ENCODE measurements at places on chromosomes 16 and 17.

DNA sequence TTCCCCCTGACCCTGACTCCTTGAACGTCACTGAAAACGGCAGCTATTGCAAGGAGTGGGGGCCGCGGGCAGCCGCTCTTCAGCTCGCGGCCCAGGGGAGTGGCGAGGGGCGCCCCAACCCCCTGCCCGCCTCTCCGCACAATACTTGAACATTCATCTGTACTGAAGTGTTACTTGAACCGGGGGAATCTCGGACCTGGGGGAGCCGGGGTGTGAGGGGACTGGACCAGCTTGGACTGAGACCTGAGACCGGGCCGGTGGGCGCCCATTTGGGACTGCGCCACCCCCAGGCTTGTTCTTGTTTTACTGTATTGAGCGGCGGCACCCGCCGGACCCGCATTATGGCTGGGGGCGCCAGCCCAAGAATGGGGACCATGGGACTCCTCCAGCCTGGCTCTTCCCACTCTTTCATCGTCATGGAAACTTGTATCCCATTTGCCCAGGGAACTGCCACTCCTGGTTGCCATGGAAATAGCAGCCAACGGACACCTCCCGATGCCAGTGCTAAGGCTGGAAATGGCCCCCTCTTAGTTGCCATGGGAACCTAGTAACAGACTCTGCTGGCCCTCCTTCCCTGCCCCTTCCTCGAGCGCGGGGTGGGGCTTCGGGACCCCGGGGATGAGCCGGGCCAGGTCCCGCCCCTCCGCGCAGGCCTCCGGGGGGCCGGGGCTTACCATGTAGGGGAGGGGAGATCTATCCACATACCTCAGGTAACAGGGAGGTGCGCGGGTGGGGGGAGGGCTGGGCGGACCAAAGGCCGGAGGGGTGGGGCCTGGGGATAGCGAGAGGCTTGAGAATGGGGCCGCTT is 805 bp upstream of the ORAI3 start:
- peak; percentile 93 for DNase-seq

- peak; percentile 98 for DNase-seq
Observed at GRCh38 chr16:69073181-69073702, 32.2 kb upstream of the HAS3 start.

DNA sequence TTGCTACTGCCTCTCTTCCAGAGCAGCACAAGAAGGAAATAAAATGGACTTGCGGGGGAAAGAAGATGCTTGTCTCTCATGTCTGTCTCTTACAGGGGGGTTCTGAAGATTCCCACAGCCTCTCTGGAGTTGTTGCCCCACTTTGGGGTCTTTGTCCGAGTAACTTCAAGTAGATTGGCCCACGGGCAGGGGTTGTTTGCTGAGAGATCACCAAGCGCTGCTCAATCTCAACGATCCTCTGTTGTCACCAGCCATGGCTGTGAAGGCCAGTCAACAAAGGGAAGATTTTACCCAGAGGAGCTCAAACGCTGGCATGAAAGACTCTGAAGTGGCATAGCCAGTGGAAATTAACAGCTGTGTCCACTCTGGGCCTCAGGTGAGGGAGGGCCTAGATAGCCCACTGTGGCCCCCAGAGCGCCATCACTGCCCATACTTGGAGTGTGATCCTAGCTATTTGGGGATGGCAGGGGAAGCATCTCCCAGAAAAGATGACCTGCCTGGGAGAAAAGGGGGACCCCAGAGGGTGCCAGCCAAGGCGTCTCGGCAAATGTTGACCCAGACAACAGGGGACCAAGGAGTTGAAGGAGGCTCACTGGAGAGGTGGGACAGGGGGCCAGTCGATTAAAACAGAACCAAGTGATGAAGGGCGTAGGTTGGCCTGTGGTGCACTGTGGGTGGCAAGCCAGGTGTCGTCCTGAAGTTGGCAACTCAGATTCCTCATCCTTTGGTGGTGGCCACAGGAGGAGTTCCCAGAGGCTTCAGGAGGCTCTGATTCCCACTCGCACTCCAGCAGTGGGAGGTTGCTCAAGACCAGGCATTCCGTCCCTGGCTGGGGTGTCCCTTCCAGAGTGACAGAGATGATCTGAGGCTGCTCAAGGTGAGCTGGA is 28.0 kb downstream of the SLC13A5 start:
- DNase-seq = no peak

GRCh38 chr17:27329146-27329805 is 35.4 kb downstream of the WSB1 start:
- no peak for DNase-seq

DNA sequence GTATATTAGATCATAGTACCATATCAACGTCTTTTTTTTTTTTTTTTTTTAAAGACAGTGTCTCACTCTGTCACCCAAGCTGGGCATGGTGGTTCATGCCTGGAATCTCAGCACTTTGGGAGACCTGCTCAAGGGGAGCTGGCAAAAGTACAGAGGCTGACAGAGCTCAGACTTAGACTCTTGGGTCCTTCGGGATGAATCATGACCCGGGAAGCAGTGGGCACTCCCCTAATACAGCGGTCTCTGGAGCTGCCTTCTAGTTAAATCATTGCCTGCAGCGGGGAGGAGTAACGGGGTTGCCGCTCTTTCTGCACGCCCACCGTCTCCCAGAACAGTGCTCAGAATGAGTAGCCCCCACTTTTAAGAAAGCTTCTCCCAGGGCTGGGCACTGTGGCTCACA is 174.4 kb downstream of the CPPED1 start:
- DNase-seq = no peak

GRCh38 chr17:1888741-1889140 is 58.9 kb downstream of the RPA1 start:
- DNase-seq = no peak

- no peak for DNase-seq
Observed at GRCh38 chr16:57935904-57936303, 35.0 kb downstream of the CNGB1 start.

GRCh38 chr17:15154618-15155017 is 110.5 kb downstream of the PMP22 start:
- DNase-seq = peak; percentile 1

DNA sequence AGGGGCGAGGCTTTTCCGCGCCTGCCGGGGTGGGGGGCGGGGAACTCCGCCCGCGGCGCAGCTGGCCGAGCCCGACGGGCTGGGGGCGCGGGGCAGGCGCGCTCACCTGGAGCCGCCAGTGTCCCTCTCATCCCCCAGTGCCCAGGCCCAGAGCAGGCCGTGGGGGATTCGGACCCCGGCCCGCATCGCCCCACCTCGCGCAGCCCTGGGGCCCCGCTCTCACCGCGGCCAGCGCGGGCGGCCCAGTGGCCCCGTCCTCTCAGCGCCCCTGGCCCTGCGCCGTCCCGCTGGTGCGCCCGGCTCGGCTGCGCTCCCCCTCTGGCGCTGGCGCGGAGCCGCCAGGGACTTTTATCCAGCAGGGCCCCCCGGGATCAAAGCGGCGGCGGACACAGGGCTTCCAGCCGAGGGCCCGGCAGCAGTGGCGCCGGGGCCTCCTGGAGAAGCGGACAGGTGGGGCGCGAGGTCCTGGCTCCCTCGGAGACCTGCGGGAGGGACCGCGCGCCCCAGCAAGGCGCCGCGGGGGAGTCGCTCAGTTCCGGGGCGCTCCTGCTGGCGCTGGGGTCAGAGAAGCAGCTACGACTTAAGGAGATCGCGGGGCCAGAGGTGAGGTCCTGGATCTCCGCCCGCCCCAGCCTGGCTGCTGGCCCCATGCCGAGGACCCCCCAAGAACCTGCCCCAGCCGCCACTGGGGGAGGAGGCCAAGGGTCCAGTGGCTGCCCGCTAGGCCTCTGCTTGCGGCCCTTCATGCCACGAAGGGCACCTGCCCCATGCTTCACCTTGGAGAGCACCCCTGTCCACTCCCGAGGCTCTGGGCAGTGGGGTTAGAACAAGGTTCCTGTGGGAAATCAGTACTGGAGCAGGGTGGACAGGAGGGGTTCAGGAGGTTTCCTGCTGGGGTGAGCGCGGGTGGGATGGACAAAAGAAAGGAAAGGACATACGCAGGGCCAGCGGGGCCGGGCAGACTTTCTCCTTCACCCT is 823 bp upstream of the NOTUM start:
- no peak for DNase-seq

DNA sequence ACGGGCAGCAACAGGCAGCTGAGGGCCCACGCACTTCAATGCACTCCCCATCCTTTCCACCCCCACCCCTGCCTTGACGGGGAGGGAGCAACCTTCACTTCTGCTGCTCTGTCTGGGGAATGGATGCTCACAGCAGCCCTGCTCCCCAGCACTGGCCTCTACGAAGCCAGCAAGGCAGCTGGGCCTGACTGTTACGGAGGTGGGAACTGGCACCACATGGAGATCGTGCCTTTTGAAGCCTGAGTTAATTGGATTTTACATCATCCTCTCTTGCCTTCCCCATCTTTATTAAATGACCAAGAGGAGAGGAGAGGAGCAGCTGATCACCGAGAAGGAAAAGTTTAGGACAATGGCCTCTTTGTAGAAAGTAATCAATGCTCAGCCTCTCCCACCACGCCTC is 187.0 kb upstream of the RPL38 start:
- DNase-seq = no peak

DNA sequence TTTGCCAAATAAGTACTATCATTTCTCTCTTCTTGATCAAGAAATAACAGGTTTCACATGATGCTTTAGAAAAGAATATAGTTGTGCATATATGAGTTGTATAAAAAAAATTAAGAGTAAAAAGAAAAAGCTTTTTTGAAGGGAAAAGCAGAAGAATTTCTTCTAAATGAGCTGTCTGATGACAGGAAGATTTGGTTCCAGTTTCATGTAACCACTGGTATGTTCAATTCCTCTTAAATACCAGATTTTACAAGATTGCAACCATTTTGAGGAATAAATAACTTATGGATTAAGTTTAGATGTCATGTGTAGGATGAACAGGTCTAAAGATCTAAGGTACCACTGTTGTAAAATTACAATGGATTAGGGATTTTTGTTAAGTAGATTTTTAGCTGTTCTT is 45.0 kb downstream of the VMP1 start:
- no peak for DNase-seq

- peak; percentile 93 for DNase-seq
Observed at GRCh38 chr16:20910781-20911321, 10.3 kb downstream of the LYRM1 start.

Data from epithelial cell of esophagus (primary cell).